ENCODE measurements at places on chromosomes 5 and 9.
A peak's percentile ranks its signal among the peaks of the same experiment; 100 is the strongest.

DNA sequence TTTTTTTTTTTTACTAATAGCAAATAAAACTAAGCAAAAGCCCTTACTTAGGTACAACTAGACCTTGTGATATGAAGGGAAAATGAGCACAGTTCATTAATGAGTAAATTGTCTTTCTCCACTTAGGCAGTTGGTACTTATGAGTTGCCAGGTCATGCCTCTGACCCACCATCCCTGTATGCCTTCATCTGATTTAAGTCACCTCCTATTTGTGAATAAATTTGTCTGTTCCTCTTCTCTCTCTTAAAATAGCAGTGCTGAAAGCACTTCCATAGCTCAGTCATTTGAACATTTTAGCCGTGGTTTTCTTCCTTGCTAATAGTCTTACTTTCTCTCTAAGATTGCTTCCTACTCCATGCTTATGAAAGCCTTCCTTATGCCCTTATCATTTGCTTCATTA is 61.4 kb downstream of the SLC44A1 start:
- DNase-seq, result no peak

DNA sequence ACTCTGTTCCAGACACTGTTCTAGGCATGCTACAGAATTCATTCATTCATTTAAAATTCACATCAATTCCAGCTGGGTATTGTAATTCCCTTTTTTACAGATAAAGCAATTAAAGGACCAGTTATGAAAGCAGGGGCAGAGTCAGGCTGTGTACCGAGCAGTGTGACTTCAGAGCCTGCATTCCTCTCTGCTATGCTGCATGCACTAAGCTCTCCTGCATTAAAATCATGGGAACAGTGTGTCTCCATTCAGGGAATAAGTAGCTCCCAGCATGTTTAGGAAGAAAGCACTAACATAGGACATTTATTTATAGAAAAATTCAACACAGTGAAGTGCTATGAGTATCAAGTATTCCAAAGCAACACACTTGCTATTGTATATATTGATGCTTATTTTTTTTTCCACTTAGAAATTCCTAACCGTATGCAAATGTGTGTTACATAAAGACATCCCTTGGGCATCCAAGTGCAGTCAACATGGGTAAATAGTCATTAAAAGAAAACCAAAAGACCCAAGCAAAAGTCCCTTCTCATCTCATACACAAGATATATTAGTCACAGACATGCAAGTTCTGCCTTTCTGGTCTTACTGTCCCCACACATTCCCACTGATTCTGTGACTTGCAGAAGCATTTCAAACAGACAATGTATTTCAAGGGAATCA is 173.7 kb downstream of the GABRB2 start:
- DNase-seq, result no peak

DNA sequence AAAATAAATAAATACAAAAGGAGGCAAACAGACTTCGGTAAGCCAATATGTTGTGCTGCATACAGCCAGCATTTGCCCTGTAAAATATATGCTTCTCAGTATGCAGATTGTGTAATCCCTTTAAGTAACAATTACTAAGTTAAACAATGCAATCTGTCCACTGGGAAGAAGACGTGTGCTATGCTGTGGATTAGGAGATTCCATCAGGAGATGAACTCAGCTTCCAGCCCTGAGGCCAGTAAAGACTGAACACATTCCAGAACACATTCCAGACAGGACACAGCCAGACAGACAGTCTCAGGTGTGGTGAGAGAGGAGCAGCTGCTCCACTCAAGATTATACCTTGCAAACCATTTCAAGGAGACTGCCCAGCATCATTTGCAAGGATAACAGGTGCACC is 97.8 kb downstream of the MPDZ start:
- DNase-seq, result no peak

GRCh38 chr5:30867711-30868110 is 325.8 kb upstream of the CDH6 start:
- no peak for DNase-seq

DNA sequence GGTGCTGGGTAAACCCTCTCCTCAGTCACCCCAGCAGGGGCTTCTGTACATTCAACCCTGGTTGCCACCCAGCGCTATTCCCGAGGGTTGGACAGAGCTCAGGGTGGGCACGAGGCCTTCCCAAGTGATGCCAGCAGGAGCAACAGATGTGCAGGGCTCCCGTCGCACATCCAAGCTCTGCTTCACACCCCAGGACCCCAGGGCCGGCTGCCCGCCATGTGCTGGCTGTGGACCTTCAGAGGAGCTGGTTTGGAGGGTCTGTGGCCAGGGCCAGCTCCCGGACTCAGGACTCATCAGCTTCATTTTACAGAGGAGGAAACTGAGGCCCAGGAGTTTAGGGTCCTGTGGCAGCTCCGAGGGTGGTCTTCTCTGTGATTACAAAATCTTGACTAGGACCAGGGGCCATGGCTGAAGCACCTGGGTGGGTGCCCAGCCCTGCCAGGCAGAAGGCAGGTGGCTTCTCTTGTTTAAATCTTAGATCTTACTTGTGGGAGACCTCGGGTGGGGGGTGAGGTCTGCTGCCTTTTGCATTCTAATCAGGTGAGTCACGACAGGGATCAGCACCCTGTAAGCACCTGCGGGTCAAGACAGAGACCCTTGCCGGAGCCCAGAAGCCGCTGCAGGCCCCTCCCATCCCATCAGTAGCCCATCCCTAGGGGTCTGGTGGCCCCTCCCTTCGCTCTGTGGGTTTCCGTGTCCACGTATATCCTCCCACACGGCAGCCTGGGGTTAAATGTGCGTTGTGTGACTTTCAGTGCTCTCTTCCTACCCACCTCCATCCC is 2.1 kb upstream of the SLC12A7 start:
- no peak for DNase-seq

DNA sequence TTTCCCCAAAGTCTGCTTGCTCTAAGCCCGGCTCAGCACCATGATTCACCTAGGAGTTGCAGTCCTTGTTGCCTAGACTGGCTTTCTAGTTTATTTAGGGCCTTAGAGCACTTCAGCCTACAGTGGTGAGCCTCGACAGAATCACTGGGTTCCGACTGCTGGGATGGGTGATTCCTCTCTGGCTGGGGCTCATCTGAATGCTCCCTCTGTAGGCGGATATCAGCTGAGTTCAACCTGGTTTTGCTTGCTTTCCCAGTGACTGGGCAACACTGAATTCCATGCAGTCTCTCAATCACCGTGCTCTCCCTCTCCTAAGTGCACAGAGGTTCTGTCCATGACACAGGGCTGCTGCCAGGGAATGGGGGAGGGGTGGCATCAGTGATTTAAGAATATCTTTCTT is 54.1 kb downstream of the OSMR start:
- no peak for DNase-seq

- no peak for DNase-seq
Observed at GRCh38 chr5:470961-471749, 28.2 kb downstream of the EXOC3 start.

GRCh38 chr9:121684381-121685145 is 33.1 kb downstream of the DAB2IP start:
- peak; percentile 21 for DNase-seq

DNA sequence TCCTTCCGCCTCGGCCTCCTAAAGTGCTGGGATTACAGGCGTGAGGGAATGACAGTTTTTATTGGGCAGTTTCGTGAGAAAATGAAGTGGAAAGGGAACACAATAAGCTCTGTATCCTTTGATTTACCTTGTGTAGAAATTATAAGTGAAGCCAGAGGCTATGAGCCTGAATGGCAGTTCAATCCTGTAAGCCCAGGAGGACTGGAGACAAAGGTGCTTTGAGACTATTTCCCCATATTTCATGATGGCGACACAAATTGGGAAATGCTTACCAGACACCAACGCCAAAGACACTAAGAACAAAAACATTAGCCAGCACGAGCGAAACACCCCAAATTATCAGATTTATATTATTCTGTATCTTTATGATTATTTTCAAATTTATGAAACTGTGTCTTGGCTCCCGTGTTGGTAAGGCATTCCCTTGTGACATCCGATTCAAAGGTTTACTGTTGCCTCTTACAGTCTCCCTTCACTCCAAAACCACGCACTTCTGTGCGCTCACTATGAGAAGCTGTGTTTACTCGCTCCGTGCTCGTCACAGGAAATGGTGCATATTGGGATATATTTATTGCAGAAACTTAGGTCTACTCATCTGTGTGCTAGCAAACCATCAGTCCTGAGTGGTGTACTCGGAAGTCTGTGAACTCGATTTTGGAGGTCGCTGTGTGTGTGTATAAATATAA is 73.9 kb downstream of the SH3PXD2B start:
- DNase-seq, result no peak

- no peak for DNase-seq
Observed at GRCh38 chr5:135587721-135588663, 9.2 kb upstream of the CXCL14 start.

All from stimulated activated CD4-positive, alpha-beta T cell treated with anti-CD3 and anti-CD28 coated beads, Interleukin-2, amount 100 ng/mL, for 48 hours (primary cell).